ENCODE measurements at places on chromosomes 16 and 17.

GRCh38 chr17:17044846-17045561 lies 2.7 kb downstream of the MPRIP start:
- no peak for DNase-seq

DNA sequence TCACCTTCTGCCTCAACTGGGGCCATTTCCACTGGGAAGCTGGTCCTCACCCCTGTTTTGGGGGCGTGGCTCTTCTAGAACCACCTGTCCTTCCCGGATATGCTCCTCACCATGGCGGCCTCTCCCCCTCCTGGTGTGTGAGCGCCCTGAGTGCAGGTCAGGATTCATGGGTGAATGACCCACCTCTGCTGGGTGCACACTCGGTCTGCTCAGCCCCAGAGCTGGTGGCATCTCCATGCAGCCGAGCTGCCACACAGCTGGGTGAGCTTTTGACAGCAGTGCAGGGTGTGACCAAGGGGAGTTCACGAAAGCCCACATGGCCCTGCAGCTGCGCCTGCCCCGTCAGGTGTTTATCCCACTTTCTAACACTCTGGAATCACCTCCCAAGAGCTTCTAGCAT lies 27.3 kb downstream of the GRIN2C start:
- DNase-seq = no peak

DNA sequence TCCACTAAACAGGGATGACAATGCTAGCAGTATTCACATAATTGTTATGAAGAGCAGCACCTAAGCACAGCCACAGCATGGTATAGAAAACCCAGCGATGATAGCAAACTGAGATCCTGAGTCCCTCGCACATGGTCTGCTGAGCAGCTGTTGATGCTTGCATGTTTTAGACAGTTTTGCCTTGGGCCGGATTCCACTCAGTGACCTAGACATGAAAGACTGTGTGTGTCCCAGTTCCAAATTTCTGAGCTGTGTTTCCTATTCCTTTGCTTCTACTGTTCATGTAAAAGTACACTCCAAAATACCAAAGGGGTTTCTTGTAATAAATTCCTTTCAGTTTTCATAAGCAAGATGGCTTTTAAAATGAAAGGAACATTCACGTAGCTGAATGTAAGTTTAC lies 30.8 kb upstream of the CMTR2 start:
- no peak for DNase-seq

GRCh38 chr17:18119938-18120337 lies 11.4 kb downstream of the MYO15A start:
- no peak for DNase-seq

DNA sequence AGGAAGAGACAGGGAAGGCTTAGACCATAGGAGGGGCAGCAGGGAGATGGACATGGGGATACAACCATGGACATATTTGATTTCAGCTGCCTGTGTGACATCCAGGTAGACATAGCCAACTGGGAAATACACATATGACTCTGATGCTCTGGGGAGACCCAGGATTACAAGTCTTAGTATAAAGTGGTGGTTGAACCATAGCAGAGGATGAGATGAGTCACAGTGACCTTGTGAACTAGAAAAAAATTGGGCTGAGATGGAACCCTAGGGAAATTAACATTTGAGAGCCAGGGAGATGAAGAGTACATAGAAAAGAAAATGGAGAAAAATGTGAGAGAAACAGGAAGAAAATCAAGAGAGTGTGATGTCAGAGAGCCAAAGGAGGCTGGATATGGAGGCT lies 10.2 kb downstream of the MARCHF10 start:
- no peak for DNase-seq

GRCh38 chr17:31073411-31073810 lies 21.4 kb upstream of the NF1 start:
- DNase-seq = no peak

- no peak for DNase-seq
These were observed 15.0 kb downstream of the HLF start for GRCh38 chr17:55279788-55280187.
